ENCODE measurements at places on chromosomes 16 and 17. TPM values are rescaled to one million over a fixed set of nuclear protein-coding genes. Genes with fewer than 3 reads are reported as not detected.

DNA sequence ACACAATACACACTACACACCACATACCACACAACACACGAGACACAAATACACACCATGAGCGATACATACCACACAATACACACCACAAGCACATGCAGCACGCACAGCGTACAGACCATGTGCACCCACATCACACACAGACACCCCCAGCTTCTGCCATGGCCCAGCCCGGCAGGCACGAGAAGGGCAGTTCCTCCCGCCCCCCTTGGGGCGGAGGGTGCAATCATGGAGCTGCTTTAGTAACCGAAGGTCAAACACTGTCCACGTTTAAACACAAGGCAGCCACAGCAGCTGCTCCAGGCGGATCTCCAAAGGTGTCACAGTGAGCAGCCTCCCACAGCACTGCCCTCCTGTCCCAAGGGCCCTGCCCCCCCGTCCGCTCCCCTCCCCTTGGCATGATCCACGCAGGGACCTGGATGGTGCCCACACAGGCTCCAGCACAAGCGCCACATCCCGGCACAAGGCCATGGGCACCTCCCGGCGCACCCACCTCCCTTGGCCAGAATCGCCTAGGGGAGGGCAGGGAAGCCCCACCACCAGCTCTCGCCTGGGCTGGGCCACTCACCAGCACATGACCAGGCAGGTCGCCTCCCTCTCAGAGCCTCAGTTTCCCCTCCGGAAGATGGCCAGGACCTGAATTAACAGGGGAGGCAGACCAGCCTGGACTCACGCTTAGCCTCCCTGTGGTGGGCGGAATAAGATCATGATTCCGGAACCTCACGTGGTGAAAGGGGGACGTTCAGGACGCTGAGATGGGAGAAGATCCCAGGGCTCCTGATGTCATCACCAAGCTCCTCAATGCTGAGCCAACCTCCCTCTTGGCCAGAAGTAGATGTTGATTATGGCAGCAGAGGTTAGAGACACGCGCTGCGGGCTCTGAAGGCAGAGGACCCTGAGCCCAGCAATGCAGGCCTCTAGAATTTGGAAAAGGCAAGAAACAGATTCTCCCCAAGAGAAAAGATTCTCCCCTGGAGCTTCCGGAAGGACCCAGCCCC, 32.6 kb upstream of the ZNF469 start:
- H3K4me1 ChIP-seq = no peaks in the 10 kb centered on the region
- H3K27me3 ChIP-seq = no peaks in the 10 kb centered on the region
- no peak overlapping the region for H3K27ac ChIP-seq

DNA sequence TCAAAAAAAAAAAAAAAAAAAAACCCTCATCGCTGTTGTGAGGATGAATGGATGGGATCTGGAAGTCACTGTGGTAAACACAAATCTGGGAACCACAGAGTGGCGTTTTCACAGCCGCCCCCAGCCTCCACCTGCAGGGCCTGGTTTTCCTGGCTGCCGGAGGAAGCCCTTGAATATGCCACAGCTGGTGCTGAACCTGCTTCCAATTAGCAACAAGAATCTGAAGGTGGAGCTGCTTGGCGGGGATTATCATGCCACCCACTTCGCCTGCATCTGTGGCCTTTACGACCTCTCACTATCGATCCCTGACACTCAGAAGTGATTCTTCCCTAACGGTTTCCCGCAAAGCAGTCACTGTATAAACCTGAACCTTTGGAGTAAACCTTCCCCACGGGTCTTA, 16.1 kb downstream of the MRM3 start:
- no peak overlapping the region for H3K4me3 ChIP-seq
- H3K27ac ChIP-seq = no peak overlapping the region
- no peaks in the 10 kb centered on the region for H3K36me3 ChIP-seq

GRCh38 chr16:79885320-79885719, 284.8 kb upstream of the MAF start:
- H3K4me3 ChIP-seq = no peak overlapping the region
- no peak for DNase-seq
- no peaks in the 10 kb centered on the region for H3K36me3 ChIP-seq
- H3K4me1 ChIP-seq = peaks cover 5% of the 10 kb centered on the region
- H3K27ac ChIP-seq = no peak overlapping the region
- H3K27me3 ChIP-seq = no peaks in the 10 kb centered on the region

DOC2B gene
- 1.4 TPM for total RNA-seq

GP1BA gene
- total RNA-seq = not detected

- peak overlapping the region; percentile 48 for H3K27ac ChIP-seq
- H3K27me3 ChIP-seq = no peaks in the 10 kb centered on the region
- DNase-seq = peak; percentile 67
- H3K4me1 ChIP-seq = no peaks in the 10 kb centered on the region
- no peaks in the 10 kb centered on the region for H3K36me3 ChIP-seq
- H3K4me3 ChIP-seq = no peak overlapping the region
Measured at GRCh38 chr17:46782250-46782953, 36.1 kb downstream of the WNT3 start.

PSMC3IP gene
- 1.5 TPM for total RNA-seq
